ENCODE measurements at places on chromosomes 7 and 10. TPM values are rescaled to one million over a fixed set of nuclear protein-coding genes. Genes with fewer than 3 reads are reported as not detected.

NODAL gene
- polyA plus RNA-seq: not detected

ADGRA1 gene
- polyA plus RNA-seq: not detected

NSUN6 gene
- polyA plus RNA-seq: 10.2 TPM

FKBP14 gene
- 1.6 TPM for polyA plus RNA-seq

ARHGEF5 gene
- 2.0 TPM for polyA plus RNA-seq

SFTPA1 gene
- not detected for polyA plus RNA-seq

CCM2 gene
- 75.9 TPM for polyA plus RNA-seq

CLDN4 gene
- polyA plus RNA-seq: 0.14 TPM

NPC1L1 gene
- polyA plus RNA-seq: not detected

ADAM22 gene
- polyA plus RNA-seq: 0.79 TPM

ACTR3C gene
- polyA plus RNA-seq: 6.2 TPM

EPO gene
- not detected for polyA plus RNA-seq

VWA2 gene
- not detected for polyA plus RNA-seq

TAS2R5 gene
- not detected for polyA plus RNA-seq

RBM20 gene
- not detected for polyA plus RNA-seq

CCDC172 gene
- polyA plus RNA-seq: not detected

MCM10 gene
- 0.13 TPM for polyA plus RNA-seq

HIBADH gene
- polyA plus RNA-seq: 44.0 TPM

PON1 gene
- polyA plus RNA-seq: not detected

EEPD1 gene
- polyA plus RNA-seq: 15.8 TPM

SYNPO2L gene
- polyA plus RNA-seq: not detected

TMED4 gene
- 93.7 TPM for polyA plus RNA-seq

ZNF212 gene
- polyA plus RNA-seq: 5.9 TPM

CFAP58 gene
- polyA plus RNA-seq: not detected

MYO1G gene
- 51.1 TPM for polyA plus RNA-seq

ELMO1 gene
- 101 TPM for polyA plus RNA-seq

ASAH2 gene
- polyA plus RNA-seq: 3.9 TPM

MSMB gene
- polyA plus RNA-seq: not detected

OPN1SW gene
- polyA plus RNA-seq: not detected

OGA gene
- 47.6 TPM for polyA plus RNA-seq

NPFFR1 gene
- polyA plus RNA-seq: not detected

PCGF5 gene
- 56.8 TPM for polyA plus RNA-seq
